EL (cell line): ENCODE measurements at places on chromosomes 12 and 14.
A peak's percentile ranks its signal among the peaks of the same experiment; 100 is the strongest.

GRCh38 chr12:107657133-107657532 is 28.5 kb upstream of the PWP1 start:
- no peak for DNase-seq

DNA sequence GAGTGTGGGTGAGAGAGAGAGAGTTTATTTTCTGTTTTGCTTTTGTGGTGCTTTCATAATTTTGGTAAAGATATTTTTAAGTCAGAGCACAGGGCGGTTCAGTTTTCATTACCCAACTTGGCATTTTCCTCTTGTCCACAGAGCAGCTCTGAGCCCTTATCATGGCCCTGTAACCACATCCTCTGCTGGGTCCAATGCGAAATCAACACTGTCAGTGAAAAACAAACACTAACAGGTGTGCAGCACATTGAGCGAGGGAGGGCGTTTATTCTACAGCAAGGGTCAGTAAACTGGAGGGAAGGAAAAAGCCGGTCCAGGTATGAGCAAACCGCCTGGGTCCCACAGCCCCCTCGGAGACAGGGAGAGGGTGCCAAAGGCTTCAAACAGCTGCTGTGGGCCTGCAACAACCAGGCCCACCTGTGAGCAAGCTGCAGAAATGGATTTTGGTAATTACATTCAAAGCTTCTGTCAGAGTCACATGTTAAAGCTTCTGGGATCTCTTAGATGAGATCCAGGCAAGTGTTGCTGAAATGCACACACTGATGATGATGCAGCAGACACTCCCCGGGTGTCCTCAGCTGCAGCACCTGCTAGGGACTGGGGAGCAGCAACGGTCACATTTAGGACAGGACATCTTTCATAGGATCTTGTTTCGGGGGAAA is 132.7 kb upstream of the DYRK2 start:
- DNase-seq = no peak

DNA sequence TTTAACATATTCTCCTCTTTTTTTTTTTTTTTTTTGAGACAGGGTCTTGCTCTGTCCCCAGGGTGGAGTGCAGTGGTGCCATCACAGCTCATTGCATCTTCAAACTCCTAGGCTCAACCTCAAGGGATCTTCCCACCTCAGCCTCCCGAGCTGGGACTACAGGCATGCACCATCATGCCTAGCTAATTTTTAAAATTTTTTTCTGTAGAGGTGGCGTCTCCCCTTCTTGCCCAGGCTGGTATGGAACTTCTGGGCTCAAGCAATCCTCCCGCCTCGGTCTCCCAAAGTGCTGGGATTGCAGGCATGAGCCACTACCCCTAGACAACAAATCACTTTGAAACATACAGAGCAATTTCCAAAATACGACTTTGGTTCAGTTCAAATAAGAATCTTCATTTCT is 154.8 kb downstream of the PAX9 start:
- DNase-seq = no peak

GRCh38 chr12:7642876-7643309 is 22.8 kb downstream of the APOBEC1 start:
- DNase-seq = peak; percentile 40

DNA sequence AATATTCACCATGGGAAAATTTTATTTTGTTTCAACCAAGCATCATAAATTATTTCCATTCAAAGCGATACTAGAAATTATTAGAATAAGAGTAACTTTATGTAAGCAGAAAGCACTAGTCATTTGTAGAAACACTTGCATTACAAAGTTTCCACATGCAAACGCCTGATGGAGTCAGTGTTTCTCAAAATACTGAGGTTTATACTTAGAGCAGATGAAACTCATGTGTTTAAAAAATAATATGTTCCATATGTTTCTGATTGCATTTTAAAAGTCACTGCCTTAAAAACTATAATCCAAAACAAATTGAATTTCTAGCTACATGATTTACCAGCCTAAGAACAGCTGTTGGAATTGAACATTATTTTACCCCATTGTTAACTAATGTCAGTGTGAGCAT is 1246.4 kb downstream of the SLC16A7 start:
- no peak for DNase-seq

GRCh38 chr12:9880532-9881078 is 684 bp upstream of the KLRF2 start:
- DNase-seq = no peak

DNA sequence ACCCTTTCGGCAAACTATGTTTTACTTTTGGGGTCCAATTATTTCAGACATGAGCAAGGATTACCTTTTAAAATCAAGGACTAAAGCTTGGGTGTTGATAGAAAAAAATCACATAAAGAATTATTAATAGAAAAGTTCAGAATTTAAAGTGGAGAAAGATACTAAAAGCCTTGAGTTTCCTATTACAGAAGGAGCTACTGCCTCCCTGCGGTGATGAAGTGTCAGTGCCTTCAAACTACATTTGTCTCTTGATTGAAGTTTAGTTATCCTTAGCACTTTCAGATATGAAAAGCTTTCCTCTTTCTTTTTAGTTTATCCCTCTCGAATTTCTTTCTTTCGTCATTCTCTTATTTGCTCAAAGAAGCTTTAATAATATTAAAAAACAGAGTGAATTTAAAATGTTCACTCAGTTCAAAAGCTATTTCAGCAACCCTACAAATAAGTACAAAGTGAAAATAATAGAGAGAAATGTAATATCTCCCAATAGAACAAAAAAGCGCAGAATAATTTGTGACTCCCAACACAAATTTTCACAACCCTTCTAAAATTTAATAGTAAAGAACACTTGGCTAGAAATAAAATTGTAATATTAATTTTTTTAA is 87.6 kb downstream of the SEC23A start:
- peak; percentile 44 for DNase-seq

DNA sequence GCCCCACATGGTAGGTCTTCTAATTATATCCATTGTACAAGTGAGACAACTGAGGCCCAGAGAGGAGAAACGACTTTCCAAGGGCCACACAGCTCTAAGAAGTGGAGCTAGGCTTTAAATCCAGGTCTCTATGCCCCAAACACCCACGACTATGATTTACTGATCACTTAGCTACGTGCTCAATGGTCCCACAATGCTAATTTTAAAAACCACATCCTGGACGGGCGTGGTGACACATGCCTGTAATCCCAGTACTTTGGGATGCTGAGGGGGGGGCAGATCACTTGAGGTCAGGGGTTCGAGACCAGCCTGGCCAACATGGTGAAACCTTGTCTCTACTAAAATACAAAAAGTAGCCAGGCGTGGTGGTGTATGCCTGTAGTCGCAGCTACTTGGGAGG is 8.4 kb upstream of the MLEC start:
- peak; percentile 23 for DNase-seq

DNA sequence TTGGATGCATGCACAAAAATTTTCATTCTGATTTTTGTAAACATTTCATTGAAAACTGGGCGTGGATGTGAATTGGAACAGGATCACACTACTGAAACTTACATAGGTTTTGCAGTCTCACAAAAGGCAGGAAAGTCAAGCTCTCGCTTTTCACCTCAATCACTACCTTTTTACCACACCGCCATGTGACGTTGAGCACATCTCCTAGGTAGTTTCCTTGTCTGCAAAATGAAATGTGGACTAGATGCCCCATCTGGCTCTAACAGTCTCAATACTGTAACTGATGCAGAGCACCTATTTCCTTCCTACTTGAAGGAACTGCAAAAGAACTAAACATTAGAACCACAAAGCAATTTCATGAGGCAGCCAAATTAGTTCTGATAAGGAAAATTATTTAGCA is 4.4 kb upstream of the YY1 start:
- DNase-seq = no peak

GRCh38 chr14:51004801-51005526 is 60.7 kb upstream of the PYGL start:
- DNase-seq = peak; percentile 70

GRCh38 chr12:53887881-53888280 is 50.8 kb upstream of the HOXC13 start:
- no peak for DNase-seq

DNA sequence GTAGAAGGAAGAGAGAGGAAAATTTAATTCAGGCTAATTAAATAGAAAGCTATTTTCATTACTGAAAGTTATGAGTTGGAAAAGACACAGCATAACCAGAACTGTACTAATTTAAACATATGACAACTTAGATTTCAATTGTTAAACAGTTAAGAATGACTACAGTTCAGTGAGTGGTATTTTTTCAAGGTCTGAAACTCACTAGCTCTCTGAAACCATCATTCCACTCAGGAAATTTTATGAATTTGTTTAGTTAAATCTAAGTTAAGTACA is 62.4 kb downstream of the EPS8 start:
- DNase-seq = no peak

- peak; percentile 29 for DNase-seq
Observed at GRCh38 chr14:61661471-61662400, 33.6 kb upstream of the HIF1A start.

DNA sequence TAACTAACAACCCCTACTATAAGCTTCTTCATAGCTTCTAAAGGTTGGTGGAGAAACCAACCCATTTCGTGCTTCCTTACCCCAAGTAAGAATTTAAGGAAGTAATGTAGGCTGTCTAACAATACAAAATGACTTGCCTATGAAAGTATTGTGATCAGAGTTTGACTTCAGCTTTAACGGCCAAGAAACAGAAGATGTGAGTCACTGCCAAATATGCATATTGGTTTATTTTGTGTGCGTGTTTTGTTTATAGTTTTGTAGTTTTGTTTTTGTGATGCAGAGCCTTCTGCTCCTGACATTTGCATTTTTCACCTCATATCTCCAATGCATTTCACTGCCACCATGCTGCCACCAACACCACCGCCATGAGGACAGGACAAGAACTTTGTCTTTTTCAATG is 146.0 kb downstream of the FBXL14 start:
- no peak for DNase-seq

DNA sequence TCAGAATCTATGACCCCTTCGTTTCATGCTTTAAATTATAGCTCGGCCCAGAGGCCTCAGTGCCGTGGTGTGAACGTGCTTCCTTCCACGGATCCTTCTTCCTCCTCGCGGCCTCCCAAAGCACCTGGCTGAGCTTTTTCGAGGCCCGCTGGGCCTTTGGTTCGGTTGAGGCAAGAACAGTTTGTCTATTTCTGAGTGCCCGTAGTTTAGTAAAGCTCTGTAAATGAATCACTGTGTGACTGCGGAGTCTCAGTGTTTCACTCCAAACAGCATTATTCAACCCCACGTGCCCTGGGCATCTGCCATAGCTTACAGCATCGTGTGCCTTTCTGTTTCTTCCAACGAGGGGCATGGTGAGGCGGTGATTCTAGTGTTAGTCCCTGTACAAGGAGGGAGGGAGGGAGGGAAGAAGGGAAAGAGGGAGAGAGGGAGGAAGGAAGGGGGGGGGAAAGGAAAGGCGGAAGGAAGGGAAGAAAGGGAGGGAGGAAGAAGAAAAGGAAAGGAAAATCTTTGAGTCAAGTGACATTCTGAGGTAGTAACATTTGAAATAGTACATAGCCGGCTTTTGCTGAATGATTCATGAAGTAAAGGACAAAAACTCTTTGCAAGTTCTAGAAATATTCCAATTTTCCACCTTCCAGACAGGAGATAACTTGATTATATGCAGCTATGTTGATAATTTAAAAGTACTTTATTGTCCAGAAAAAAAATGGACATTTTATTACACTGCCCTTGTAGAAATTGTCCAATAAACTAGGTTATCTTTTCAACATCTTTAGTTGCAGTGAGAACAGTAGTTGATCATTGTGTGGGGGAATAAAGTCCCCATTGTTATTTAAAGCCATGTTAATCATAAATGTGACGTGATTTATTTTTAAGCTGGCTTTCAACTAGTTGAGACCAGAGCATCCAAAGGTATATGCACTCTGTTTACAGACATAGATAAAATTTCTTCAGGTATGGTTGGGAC is 1.2 kb upstream of the TRIM9 start:
- peak; percentile 48 for DNase-seq

- peak; percentile 26 for DNase-seq
Observed at GRCh38 chr12:103930787-103931735, 851 bp downstream of the HSP90B1 start.

DNA sequence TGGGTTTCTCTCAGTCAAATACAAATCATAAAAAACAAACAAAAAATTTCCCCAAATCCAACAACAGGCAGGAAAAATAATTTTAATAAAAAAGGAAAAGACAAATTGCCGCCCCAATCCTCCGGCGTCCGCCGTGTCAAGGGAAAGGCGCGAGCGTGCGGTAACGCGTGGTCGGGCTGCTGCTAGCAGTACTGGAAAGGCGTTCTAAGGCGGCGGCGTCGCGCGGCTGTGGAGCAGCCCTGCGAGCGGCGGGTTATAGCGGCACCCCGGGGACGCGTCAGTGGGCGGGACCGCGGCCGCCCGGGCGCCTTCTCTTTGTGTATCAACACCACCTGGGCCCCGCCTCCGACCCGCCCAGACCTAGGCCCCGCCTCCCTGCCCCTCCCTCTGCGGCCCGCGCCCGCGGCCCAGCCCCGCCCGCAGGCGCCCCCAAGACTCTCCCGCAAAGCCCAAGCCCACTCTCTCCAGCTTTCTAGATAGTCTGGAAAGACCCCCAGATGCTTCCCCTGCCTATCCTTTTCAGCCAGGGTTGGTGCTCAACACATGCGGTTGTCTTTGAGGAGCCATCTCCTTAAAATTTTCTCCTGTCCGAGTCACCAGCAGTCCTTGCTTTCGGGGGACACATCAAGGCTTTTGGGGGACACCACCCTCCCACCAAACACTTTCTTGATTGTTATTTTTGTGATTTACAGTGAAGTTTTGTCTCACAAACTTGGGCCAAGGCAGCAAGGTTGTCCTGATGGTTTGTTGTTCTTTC is at the start of gene SLC38A2:
TSS of gene SLC38A2 (minus strand) at position 230 of the 757 bp plus-strand sequence. CDS start 1,480 bp downstream, outside the sequence.
- peak; percentile 94 for DNase-seq

DNA sequence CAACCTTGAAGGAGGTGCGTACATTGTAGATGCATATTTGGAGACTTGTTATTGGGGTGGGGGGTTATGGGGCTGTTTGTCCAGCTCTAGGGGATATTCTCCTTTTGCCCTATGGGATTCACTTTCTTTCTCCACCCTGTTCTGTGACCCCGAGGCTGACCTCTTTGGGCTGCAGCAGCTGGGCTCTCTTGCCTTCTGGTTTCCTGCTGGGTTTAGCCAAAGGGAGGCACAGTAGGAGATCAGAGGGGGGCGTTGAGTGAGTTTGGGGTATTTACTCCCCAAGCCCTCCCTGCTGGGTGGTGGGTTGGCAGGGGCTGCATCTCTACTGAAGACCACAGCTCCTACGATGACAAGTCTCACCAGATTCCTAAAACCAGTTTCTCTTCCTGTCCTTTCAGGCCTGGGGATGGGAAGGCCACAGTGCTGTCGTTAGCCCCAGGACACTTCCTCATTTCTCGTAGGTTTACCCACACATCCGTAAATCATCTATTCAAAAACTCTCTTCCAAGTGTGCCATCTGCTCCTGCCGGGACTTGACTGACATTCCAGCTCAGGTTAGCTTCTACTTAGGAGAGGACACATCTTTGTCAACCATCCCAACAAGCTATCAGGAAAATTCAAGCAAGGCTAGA is 127.1 kb downstream of the TMEM30B start:
- no peak for DNase-seq
